ENCODE measurements at places on chromosomes 3 and 15.

GRCh38 chr3:144364737-144365136 is 393.1 kb downstream of the DIPK2A start:
- no peak for DNase-seq

DNA sequence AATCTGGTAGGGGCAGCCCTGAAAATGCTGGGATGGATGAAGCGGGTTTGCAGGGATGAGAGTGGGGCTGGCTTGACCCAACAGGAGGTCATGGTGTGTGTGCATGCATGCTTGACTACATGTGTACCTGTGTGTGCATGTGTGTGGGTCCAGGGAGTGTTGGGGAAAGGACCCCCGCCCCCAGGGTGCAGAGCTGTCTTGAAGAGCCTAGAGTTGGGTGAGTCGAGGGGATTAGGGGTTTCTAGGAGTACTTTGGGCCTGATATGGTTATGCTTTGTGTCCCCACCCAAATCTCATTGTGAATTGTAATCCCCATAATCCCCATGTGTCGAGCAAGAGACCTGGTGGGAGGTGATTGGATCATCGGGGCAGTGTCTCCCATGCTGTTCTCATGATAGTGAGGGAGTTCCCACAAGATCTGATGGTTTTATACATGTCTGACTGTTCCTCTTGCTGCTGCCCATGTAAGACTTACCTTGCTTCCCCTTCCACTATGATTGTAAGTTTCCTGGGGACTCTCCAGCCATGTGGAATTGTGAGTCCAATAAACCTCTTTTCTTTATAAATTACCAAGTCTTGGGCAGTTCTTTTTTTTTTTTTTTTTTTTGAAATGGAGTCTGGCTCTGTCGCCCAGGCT is 5.2 kb upstream of the LCTL start:
- no peak for DNase-seq

- DNase-seq: no peak
These were observed 52.6 kb downstream of the AGTR1 start for GRCh38 chr3:148750296-148750695.

DNA sequence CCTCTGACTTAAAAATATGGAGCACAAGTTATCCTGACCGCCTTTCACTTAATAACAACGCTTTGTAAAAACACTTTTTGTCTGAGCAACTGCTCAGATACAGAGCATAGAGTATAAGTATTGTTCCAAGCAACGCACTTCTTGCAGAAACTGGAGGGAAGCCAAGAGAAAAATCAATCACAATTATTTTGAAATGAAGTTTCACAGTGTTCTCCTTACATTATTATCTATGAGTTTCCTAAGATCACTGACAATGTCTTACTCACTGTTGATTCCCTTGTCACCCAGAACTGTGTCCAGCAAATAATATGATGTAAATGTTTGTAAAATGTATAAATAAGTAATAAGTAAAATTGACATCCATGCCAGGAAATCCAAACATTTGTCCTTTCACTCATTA is 184.6 kb upstream of the GPR149 start:
- no peak for DNase-seq

GRCh38 chr15:47918877-47919276 is 201.6 kb downstream of the SEMA6D start:
- no peak for DNase-seq

DNA sequence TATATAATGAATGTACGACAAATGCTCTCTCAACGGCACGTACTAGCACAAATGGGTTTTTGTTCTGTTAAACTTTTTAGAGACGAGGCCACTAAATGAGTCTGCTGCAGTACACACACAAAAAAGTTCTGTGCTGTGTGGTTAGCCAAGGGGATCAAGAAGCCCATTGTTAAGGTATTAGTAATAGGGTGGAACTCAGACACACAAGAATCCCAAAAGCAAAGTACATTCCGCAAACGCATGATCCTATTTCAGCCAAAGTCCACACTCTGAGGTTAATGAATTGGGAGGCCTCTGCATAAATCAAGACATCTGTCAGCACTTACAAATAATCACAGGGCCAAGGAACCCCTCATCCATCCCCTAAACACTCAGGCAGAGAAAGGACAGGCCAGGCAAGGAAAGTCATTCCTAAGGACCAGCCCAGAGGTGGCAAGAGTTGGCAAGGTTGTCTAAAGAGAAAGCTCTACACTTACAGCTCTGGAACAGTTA is 12.1 kb downstream of the OSBPL10 start:
- peak; percentile 75 for DNase-seq

GRCh38 chr15:29665444-29666003 is 156.7 kb downstream of the TJP1 start:
- no peak for DNase-seq

GRCh38 chr15:58448906-58449305 is 17.1 kb downstream of the LIPC start:
- no peak for DNase-seq

DNA sequence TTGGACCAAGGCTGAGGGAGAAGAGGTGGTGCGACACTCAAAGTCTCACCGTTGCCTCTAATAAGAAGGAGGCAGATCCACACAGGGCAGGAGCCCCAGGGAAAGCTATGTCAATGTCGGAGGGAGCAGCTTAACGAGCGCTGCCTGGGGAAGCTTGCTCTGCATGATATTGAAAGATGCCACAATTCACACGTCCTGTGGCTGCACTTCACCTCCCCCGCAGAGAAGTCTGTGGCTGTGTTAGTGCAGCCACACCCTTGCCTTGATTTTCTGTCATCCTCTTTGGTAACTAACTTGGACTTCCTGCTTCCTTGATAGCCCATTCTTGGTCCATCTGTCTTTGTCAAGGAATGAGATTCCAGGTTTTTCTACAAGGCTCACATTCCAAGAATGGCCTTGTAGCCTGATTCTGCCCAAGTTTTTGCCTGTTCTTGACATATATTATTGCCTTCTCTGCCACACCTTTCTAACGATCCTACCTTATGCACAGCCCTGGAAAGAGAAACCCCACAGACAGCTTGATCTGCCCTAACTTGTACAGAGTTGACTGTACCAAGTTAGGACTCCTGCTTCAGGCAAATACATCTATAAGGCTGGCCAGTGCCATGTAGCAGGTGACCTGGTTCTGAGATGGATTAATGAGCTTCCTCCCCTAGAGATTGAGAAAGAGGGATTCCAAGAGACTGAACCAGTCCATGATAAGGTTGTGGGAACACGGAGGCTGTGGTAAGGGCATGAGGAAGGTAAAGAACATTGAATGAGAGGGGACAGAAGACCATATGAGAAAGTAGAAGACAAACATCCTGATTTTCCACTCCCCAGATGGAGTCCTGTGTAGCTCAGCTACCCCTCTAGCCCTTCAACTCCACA is 153.0 kb upstream of the WNT5A start:
- DNase-seq: no peak

GRCh38 chr3:129399895-129400357 is 28.5 kb downstream of the EFCAB12 start:
- DNase-seq: no peak

DNA sequence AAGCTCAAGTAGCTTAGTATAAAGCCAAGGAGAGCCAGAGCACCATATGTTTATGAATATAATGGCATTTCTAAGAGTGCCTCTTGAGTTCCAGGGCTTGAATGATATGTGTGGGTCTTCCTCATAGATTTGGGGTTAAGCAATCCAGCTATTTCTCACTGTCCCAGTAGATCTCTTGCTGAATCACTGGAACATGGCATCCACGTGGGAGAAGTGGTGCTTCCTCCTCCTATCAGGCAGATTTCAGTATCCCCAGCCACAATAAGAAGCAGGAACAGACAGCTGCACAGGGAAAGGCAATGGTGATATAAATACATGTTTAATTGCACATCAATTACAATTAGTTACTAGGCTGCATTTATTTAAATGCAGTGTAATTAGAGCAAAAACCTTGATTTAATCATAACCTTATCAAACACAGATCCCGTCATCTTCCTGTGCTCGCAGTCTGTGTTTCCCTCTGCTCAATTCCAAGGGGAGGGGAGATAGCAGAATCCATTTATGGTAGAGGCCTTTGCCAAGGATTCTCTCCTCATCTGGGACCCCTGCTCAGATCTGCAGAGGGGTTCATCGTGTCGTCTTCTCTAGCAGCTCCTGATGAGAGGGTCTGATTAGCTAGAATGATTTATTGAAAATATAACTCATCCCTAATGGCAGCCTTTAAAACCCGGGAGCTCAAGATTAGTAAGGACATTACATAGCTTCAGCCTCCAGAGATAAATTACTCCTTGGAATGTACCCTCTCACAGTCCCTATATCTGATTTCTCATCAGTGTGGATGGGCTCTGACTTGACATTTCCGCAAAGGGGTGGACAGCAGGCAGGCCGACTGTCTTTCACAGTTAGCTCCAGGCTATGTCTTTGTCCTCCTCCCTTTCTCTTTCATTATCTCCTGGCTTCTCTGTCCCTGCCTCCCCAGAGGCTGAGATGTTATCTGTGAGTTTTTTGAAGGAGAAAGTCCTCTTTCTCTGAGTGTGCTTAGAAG is 775.9 kb downstream of the AGBL1 start:
- DNase-seq: no peak

DNA sequence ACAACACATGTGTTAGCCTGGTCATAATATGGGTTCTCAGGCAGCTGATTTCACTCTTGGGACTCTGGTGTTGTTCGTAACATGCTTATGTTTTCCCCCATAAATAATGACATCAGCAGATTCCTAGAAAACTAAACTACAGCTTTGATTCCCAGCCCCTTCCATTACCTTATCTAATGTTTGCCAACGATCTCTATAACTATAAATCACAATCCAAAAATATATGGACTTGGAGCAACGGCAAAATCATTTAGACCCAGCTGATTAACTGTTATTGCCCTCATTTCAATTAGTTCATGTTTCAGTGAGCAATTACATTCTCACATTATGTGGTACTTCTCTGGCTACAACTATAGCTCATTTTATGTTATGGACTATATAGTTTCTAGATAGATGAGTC is 531.3 kb downstream of the MAGI1 start:
- DNase-seq: no peak

DNA sequence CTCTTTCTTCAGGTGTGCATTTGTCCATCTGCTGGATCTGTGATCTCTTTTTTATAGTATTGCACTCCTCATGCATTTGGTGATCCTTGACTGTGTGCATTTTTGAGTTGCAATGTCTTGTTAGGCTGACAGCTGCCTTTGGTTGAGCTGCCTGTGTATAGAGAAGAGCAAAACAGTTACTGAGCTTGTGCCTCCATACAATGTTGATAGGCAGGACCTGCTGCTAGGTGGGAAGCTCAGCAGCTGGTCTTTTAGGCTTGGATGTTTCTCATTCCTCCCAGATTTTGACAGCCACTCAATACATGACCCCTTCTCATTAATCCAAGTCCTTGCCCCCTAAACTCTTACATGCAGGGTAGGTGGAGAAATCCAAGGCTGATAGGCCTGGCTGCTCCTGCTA is 74.8 kb upstream of the PIAS1 start:
- no peak for DNase-seq

DNA sequence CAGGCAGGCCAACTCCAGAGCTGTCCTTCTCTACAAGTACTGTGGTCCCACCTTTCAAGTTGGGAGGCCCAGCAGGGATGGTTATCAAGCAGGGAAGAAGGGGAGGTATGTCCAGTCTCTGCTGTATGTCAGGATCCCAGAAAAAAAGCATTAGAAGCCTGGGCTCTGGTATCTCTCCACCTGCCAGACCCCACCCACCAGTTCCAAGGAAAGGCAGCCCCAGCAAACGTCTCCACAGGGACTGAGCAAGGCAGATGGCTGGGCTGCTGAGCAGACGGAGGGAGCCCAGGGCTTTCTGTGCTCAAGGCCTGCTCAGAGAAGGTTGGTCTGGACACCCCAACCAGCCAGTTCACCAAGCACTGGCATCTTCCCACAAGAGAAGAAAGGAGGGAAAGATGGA is 287.8 kb downstream of the XXYLT1 start:
- no peak for DNase-seq

- no peak for DNase-seq
These were observed 6.6 kb downstream of the B3GNT5 start for GRCh38 chr3:183259621-183260020.

- DNase-seq: no peak
These were observed 196.3 kb upstream of the LMCD1 start for GRCh38 chr3:8305371-8305770.

DNA sequence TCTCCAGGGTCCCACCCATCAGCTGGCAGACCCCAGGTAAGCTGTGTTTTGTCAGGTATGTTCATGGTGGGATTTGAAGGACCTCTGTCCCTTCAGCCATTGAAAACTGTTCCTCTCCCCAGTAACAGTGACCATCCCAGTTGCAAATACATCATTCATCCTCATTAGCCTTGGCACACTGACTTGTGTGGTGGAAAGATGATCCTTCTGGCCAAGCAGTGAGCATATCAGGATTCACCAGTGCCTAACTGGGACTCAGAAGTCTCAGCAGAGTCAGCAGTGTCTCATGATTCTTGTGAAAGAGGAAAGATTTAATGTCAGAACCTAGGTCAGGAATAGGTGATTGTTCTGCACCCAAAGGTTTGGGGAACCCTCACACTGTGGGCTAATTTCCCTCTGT is 90.2 kb downstream of the DNAJB8 start:
- DNase-seq: no peak

GRCh38 chr3:34782871-34783270 is 856.5 kb upstream of the ARPP21 start:
- no peak for DNase-seq

- no peak for DNase-seq
These were observed 13.1 kb downstream of the RYK start for GRCh38 chr3:134237454-134238145.

GRCh38 chr3:143977341-143978262 is 6.0 kb downstream of the DIPK2A start:
- DNase-seq: no peak

GRCh38 chr3:5023777-5024346 is 44.6 kb downstream of the BHLHE40 start:
- DNase-seq: no peak

- no peak for DNase-seq
These were observed 107.5 kb upstream of the GALNT15 start for GRCh38 chr3:16066975-16067374.

DNA sequence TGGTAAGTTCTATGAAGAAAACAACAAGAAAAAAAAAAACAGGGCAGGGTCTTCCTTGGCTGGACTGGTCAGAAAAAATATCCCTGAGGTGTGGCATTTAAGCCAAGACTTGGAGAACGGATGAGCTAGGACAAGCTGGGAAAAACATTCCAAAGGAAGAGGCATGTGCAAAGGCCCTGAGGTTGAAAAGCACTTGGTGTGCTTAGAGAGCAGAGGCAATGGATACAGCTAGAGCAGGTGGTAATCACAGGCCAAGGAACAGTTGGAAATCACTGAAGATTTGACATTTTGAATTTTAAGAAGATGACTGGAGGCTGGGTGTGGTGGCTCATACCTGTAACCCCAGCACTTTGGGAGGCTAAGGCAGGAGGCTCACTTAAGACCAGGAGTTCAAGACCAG is 42.9 kb upstream of the PDE8A start:
- DNase-seq: no peak

DNA sequence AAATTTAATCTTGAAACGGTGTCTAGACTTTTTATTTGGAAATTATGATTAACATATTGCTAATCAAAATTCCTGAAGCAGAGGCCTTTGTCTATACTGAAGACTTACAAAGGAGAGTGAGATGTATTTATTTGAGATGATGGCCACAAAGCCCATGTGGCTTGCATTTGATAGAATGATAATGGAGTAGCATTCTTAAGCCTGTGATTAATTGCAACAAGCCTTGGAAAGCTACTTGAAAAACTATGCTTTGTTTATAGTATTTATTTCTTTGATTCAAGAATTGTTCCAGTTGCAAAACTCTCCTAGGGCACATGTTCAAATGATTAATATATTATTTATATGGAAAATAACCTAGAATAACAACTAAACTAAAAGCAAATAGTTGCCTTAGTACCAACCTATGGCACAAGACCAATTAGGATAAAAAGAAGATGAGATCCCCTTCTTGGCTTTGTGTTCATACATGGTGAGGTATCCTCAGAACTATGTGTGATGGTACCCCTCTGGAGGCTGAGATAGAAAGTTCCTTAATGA is 244.1 kb upstream of the TBL1XR1 start:
- no peak for DNase-seq
